CD4-positive, alpha-beta T cell treated with Interleukin-17A for 4 hours (primary cell): ENCODE measurements at places on chromosomes 3 and 15.

GRCh38 chr3:19960696-19961095, 13.8 kb downstream of the RAB5A start:
- no peak for DNase-seq

DNA sequence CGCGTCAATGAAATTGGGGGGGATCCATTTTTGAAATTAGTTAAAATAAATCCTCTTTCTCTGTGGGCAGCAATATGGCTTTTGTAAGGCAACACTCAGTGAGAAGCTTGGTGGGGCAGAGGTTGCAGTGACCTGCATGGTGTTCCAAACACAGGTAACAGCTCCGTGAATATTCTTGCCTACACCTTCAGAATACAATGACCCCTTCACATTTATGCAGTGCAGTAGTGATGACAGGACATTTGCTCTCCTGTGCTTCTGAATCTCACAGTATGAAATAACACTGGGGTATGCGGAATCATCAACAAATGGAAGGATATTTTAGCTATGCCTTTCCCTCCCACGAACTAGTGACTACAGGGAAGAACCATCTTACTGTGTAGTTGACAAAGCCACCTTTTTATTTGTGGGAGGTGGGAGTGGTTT, 6.9 kb downstream of the AHSG start:
- no peak for DNase-seq

GRCh38 chr15:68592054-68592453, 13.3 kb downstream of the CORO2B start:
- DNase-seq = no peak

DNA sequence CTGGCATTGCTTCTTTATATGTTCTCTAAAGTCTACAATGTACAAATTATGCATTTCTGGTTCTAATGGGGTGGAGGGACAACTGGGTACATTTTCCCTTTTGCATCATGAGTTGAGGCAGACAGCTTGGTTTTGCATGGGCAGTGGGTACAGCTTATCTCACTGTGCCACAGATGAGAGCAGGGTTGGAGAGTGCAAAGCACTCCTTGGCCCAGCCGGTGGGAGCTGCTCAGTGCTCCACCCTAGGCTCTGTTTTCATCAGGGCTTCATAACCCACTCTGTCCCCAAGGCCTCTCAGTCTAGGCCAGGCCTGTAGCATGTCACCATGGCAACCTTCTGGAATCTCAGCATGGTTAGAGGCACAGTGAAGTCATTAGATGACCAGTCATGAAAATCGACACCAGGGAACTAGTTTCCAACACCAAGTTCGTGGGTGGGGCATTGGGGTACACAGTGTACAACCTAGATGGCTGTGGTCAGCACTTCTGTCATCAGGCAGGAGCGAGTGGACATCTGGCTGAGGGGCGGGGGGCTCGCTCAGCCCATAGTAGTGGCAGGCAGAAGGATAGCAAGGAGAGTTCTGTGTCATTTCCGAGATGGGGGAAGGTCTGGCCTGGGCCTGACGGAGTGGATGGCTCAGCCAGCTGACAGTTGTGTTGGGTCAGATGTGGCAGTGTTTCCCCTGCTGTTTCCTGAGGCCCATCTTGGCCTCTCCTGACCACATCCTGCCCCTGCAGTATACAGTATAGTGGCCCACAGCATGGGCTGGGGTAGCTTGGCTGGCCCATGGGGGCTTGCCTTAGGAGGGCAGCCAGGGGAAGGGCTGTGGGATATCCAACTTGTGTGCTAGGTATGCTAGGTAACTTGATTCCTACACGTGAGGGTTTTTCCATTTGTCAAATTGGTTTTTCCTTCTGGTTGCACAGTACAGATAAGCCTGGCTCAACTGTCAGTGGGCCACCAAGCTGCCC, 75.7 kb upstream of the PRR23C start:
- no peak for DNase-seq
